ENCODE measurements at places on chromosomes 1 and 21.

DNA sequence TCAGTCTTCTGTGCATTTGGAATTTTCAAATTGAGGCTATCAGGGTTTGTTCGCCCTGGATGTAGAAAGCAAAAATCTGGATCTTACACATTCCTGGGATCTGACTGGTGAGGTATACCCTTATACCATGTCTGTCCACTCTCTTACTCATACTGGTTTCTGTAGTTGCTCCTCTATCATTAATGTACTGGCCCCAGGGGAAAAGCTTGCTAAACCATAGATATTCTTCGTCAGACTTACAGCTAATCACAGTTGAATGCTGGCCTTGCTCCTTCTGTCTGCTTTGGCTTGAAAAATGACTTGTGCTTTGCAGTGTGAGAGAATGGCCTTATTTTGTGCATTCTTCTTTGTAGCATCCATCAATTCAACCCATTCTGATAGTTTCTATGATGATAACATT lies 30.5 kb downstream of the TBCE start:
- peak; percentile 92 for DNase-seq

DNA sequence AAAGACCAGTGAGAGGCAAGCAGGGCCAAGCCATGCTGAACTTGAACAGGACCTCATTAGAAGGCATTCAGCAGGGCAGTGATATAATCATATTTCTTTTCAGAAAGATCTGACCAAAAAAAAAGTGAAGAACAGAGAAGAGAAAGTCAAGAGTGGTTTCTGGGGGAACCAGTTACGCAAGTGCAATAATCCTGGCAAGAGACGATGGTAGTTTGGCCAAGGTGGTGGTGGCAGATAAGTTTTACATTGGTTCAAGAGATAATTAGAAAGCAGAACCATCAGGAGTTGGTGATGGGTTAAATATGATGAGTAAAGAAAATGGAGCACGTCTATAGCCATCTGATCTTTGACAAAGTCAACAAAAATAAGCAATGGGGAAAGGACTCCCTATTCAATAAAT lies 54.3 kb downstream of the ZSWIM5 start:
- DNase-seq: no peak

- DNase-seq: no peak
Observed at GRCh38 chr1:87743256-87743655, 414.6 kb downstream of the LMO4 start.

DNA sequence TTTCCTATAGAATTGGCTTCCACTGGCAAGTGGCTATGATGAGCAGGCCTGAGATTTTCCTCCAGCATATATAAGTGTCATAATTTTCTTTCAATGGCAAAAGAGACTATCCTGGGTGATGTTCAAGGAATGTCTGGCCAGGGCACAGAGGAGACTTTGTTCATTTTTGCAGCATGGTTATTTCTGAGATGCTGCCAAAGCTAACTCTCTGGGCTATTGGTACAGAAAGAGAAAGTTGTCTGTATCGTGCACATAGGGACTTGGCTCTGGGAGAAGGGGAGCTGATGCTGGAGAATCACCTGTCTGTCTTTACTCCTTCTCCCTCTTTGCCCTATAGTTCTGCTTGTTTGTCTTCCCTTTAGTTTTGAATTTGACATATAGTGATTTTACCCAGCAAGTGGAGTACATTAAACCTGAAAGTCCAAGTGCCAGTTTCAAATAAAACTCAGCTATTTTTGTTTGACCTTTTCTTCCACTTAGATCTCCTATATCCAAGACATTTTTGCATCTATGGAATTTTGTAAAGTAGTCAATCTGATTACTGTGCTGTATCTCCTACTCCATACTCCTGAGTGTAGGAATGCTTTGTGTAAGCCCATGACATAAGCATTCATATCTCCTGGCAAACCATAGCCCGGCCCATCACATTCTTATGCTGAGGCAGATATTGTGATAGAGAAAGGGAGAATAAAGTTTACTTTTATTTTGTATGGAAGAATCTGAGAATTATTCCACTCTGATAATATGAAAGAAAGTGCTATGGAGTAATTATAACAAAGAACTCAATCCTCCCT lies 3.9 kb downstream of the FNDC7 start:
- DNase-seq: no peak

Data from stromal cell of bone marrow (primary cell).